Glutamatergic neuron (in vitro differentiated cells): ENCODE measurements at places on chromosomes 11 and 22. TPM values are rescaled to one million over a fixed set of nuclear protein-coding genes. Genes with fewer than 3 reads are reported as not detected.

GRCh38 chr11:6505577-6506240 lies 8.6 kb downstream of the DNHD1 start:
- H3K4me3 ChIP-seq, result no peak overlapping the region
- H3K27me3 ChIP-seq, result no peaks in the 10 kb centered on the region
- H3K27ac ChIP-seq, result no peak overlapping the region
- H3K36me3 ChIP-seq, result no peaks in the 10 kb centered on the region
- DNase-seq, result no peak
- peaks cover 2% of the 10 kb centered on the region for H3K4me1 ChIP-seq

GRCh38 chr11:107564877-107565218 lies 687 bp downstream of the ALKBH8 start:
- no peaks in the 10 kb centered on the region for H3K27me3 ChIP-seq
- no peaks in the 10 kb centered on the region for H3K36me3 ChIP-seq

DNA sequence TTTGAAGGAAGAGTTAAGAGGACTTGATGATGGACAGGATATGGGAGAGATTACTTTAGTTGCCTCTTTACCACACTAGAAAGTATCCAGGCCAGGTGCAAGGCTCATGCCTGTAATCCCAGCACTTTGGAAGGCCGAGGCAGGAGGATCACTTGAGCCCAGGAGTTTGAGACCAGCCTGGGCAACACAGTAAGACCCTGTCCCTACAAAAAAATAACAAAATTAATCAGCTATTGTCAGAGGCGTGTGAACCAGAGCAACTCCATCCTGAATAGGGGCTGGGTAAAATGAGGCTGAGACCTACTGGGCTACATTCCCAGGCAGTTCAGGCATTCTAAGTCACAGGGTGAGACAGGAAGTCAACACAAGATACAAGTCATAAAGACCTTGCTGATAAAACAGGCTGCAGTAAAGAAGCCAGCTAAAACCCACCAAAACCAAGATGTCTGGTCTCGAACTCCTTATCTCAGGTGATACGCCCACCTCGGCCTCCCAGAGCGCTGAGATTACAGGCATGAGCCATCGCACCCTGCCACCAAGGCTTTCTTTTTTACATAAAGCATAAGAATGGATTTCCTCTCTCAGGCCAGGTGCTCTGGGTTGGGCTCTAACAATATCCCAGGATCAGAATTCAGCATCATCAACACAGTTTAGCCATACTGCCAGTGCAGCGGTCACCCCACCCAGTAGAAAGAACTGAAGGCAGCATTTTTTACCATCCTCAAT lies 17.8 kb downstream of the PI4KA start:
- H3K4me3 ChIP-seq, result no peak overlapping the region
- no peak overlapping the region for H3K27ac ChIP-seq
- H3K27me3 ChIP-seq, result peaks cover 1% of the 10 kb centered on the region
- no peak for DNase-seq

GRCh38 chr11:106468531-106468930 lies 391.1 kb downstream of the AASDHPPT start:
- H3K4me3 ChIP-seq, result no peak overlapping the region
- H3K4me1 ChIP-seq, result peaks cover 37% of the 10 kb centered on the region
- no peak for DNase-seq
- H3K27me3 ChIP-seq, result peaks cover 6% of the 10 kb centered on the region

The MALAT1 gene
- 18,218 TPM for total RNA-seq

The ACR gene
- total RNA-seq, result not detected
